Frontal cortex (tissue), 4 donors: ENCODE measurements at places on chromosomes 2 and 18.
A peak's percentile ranks its signal among the peaks of the same experiment; 100 is the strongest.

- DNase-seq = no peak
These were observed at the start of gene PSTPIP2 for GRCh38 chr18:46071653-46072375. PSTPIP2 (minus strand) TSS chr18:46072260; CDS start chr18:46072188, 72 bp downstream.

DNA sequence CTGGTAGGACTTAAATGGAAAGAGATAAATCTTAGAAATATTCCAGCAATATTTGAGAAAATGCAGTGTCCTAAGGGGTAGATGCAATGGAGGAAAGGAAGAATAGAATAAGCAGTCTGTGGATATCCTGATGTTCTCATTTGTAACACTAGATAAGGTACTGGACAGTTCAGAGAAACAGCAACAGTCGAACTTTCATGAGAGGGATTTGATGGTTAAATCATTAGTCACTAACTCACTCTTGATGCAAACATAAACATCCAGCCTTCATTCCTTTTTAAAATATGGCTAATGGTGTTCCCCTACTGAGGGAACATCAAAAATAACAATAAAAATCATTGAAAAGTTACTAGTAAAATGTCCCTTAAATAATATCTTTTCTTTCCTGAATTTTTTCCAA is 211.4 kb upstream of the SLC39A10 start:
- no peak for DNase-seq

DNA sequence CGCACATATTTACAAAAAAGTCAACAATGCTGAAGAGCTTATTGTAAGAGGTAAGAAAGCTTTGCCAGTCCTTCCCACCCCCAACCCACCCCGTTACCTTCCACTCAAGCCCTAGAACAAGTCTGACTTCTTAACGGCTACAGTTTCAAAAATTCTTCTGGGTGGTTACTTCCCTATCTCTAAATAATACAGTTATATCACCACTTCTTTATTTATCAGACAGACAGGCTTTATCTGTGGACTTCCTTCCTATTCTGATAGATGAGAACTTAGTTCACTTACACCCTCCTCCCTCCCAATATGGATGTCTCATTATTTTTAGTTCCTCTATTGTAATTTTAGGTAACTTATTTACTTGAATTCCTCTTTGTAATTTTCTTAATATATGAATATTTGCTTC is 26.7 kb upstream of the ACTR3 start:
- DNase-seq = no peak

GRCh38 chr18:71865888-71866287 is 678.3 kb downstream of the CBLN2 start:
- DNase-seq = no peak

- DNase-seq = no peak
These were observed 34.8 kb downstream of the SLC66A2 start for GRCh38 chr18:79916546-79917168.

GRCh38 chr2:115880558-115880957 is 1438.1 kb downstream of the DPP10 start:
- DNase-seq = no peak

DNA sequence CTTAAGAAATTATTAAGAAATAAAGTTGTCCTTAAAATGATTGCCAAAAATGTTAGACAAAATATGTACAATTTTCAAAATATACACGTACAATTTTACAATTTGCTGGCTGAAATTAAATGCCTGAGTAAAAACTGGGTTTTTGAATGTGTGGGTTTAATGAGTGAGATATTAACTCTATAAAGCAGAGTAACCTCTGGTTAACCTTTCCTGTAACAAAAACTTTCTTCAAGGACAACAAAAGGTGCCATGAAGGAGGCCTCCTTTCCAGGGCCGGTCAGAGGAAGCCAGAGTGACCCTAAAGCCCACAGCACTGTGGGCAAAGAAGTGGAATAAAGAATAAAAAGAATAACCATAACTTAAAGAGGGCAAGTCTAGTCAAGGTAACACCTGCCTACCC is 16.5 kb upstream of the MAL start:
- DNase-seq = no peak

GRCh38 chr2:241977557-241978300 is 108.2 kb downstream of the RTP5 start:
- no peak for DNase-seq

- no peak for DNase-seq
These were observed 23.9 kb upstream of the STK17B start for GRCh38 chr2:196195302-196195701.

GRCh38 chr2:207813942-207814341 is 44.2 kb upstream of the FZD5 start:
- DNase-seq = no peak

DNA sequence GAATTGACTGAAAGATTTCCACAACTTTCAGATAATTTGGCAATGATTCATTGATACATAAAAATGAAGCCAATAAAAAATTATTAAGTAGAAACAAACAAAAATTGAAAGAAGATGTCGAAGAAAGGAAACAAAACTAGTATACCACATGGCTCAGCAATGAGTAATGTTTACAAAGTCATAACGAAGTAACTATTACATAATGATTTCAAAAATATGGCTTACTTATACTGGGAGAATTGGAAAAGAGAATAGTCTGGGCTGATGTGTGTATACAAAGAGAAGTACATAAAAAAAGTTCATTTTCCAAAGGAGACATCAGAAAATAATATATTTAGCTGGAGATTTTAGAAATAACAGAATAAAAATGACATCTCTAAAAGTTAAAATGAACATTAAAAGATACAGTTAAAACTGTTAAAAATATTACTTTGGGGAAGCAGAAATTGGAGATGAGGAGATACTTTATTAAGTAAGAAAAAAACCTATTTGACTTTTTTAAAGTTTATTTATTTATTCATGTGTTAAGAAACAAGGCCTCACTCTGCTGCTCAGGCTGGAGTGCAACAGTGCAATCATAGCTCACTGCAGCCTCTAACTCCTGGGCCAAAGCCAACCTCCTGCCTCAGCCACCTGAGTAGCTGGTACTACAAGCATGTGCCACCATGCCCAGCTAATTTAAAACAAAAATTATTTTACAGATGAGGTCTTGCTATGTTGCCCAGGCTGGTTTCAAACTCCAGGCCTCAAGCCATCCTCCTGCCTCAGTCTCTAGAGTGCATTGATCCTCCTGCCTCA is 409.7 kb upstream of the PIK3C3 start:
- DNase-seq = no peak

DNA sequence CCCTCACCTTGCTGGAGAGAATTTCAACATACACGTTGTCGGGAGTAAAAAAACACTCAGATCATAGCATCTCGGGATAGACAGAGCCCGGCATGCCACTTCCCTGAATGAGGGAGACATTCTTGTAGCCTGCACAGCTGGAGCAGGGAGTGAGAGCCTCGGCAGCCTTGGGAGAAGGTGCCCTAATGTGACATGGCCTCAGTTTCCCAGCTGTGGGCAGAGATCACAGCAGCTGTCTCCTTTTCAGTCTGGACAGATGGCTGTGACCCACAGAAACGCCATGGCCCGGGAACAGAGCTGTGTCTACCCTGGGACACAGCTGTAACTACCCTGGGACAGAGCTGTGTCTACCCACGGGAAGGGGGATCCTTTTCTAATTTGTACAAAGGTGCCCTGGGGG is 55.9 kb downstream of the HS1BP3 start:
- DNase-seq = no peak

DNA sequence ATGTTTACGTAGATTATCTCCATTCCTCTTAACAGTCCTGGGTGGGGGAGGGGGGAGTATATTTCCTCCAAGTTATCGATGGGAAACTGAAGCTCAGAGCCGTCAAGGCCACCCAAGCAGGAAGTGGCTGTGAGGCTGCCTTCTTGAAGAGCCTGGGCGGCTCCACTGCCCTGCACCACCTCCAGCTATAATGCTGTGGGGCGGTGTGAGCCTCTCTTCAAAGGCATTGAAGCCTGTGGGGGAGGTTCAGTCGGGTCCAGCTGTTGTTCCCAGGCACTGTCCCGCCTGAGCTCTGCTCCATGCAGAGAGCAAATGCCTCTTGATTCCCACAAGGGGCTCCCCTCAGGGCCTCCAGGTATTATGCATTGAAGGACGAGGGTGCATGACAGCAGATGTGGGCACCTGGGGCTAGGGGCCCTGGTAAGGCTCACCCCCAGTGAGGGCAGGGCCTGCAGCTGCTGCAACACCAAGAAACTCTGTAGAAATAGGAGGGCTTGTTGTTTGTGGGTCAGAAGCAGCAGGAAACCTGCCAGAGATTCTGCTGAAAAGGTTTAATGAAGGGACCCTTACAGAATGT is 29.5 kb upstream of the LAPTM4A start:
- DNase-seq = no peak

DNA sequence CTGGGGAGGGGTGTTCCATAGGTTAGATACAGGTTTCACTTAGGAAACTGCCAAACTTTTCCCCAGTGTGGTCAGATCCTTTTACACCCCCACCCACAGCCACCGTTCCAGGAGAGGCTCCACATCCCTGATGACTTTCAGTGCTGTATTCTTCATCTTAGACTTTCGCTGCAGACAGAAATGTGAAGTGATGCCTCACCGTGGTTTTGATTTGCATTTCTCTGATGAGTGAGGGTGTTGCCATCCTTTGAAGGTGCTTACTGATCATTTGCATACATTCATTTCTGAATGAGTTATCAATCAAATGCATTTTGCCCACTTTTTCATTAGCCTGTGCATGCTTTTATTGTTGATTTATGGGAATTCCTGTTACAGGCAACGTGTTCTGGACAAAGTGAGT is 14.9 kb downstream of the COPS9 start:
- no peak for DNase-seq

GRCh38 chr2:223100061-223100511 is 48.1 kb downstream of the KCNE4 start:
- DNase-seq = no peak

GRCh38 chr2:213105212-213105611 is 46.2 kb downstream of the IKZF2 start:
- DNase-seq = no peak

- no peak for DNase-seq
These were observed 3.5 kb downstream of the EML6 start for GRCh38 chr2:54726940-54727339.

- no peak for DNase-seq
These were observed 63.5 kb upstream of the TTN start for GRCh38 chr2:178870703-178871102.

- DNase-seq = no peak
These were observed 141.5 kb upstream of the NDUFV2 start for GRCh38 chr18:8960740-8961657.

DNA sequence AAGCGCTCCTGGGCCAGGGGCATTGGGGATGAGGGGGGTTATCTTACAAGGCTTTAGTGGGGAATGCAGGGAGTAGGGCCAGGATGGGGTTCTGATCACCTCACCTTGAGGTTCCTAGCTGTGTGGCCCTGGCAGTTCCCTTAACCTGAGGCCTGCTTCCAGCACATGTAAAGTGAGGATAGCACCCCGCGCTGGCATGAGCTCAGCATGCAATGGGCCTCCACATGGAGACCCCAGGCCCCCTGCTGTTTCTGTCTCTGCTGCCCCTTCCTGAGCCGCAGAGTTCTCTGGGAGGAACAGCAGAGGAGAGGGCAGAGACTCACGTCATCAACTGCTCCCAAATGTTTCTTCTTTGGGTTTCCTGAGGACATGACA is 8.6 kb upstream of the TEX51 start:
- DNase-seq = no peak

DNA sequence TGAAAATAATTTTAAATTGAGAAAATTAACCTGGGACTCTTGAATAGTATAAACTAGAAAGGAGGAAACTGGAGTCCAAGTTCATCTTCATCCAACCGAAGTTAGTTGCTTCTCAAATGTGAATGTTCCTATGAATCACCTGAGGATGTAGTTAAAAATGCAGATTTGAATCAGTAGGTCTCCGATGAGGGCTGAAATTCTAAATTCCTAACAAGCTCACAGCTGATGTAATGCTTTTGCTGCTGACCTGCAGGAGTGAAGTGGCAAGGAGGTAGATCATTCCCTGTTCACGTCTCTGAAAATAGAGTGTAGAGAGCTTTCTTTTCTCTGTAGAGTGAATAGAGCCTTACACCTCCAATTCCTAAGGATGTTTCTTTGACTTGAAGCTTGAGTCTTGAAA is 685.5 kb downstream of the CPS1 start:
- no peak for DNase-seq

GRCh38 chr2:232486558-232487384 is 863 bp downstream of the ECEL1 start:
- no peak for DNase-seq

- DNase-seq = no peak
These were observed 6.7 kb downstream of the PSMD1 start for GRCh38 chr2:231063347-231063746.

DNA sequence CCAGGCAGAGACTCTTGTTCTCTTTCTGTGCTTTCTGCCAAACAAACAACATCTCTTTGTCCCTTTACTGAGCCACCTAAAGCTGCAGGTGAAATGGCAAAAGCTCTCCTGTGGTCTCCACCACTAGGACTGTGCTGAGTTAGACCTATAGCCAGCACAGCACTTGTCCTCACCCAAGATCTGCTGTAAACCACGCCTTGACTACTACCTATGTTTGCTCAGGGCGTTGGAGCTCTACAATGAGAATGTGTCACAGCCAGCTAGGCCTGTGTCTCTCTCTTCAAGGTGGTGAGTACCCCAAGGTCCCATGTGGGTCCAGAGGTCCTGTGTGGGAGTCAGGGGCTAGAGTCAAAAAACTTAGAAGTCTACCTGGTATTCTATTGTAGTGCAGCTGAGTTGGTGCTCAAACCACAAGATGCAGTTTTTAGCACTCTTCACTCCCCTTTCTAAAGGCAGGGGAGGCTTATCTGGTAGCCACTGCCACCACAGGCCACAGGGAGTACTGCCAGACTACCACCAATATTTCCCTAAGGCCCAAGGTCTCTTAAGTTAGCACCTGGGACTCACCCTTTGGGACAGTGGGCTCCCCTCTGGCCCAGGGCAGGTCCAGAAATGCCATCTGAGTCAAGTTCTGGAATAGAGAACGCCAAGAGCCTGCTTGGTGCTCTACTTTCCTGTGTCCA is 96.8 kb upstream of the RPRM start:
- DNase-seq = no peak

GRCh38 chr2:61793389-61793836 is 60.4 kb downstream of the FAM161A start:
- peak; percentile 67 for DNase-seq
